Left lung (tissue), 14 donors: ENCODE measurements at places on chromosomes 5 and 9.

DNA sequence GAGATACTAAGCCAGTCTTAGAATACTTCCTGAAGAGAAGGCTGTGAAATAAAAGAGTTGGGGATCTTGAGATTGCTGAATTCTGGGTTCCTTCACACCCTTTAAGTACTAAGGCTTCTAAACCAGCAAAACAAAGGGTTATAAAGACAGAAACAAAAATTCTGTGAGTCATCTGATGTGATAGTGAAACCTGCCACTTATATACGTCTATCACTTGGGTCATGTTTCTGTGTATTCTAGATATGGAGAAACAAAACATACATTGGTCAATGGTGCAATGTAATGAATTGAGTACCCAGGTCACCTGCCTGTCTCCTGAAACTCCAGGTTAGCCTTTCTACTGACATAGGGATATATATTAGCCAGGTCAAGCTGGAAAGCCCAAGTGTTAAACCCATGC, 319.3 kb upstream of the GRAMD2B start:
- DNase-seq = no peak

DNA sequence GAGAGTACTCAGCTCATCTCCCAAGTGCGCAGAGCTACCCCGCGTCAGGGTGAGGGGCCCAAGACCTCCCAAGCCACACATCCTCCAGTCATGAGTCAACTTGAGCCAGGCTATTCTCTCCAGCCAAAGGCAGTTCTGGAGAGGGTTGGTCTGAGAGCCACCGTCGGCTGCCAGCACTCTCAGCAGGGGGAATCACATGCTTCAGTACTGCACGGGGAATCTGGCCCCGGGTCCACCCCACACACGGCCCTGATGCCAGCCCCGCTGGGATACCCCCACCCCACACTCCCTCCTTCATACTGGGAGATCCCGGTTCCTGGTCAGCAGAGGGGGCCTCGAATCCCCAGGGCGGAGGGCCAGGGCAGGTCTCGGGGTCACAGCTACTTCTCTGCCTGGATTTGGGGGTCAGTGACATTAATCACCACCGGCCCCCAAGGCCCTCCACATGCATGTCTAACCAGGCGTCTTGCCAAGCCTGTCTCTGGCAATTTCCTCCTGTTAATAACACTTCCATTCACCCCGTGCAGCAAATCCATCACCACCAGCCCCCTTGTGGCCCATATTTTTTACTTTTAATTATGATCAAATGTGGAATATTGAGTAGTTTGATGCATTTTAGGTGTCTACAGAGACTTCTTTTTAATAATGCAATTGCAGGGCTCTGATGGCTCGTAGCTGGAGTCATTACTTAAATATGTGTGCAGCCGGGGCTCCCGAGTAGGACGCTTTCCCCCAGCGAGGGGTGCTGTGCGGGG, 102.9 kb upstream of the PPP1R26 start:
- DNase-seq = peak; percentile 75

GRCh38 chr9:128099231-128099931, 28.1 kb downstream of the PTGES2 start:
- DNase-seq = no peak

GRCh38 chr5:33662722-33663427, 222.1 kb downstream of the TARS1 start:
- DNase-seq = no peak

DNA sequence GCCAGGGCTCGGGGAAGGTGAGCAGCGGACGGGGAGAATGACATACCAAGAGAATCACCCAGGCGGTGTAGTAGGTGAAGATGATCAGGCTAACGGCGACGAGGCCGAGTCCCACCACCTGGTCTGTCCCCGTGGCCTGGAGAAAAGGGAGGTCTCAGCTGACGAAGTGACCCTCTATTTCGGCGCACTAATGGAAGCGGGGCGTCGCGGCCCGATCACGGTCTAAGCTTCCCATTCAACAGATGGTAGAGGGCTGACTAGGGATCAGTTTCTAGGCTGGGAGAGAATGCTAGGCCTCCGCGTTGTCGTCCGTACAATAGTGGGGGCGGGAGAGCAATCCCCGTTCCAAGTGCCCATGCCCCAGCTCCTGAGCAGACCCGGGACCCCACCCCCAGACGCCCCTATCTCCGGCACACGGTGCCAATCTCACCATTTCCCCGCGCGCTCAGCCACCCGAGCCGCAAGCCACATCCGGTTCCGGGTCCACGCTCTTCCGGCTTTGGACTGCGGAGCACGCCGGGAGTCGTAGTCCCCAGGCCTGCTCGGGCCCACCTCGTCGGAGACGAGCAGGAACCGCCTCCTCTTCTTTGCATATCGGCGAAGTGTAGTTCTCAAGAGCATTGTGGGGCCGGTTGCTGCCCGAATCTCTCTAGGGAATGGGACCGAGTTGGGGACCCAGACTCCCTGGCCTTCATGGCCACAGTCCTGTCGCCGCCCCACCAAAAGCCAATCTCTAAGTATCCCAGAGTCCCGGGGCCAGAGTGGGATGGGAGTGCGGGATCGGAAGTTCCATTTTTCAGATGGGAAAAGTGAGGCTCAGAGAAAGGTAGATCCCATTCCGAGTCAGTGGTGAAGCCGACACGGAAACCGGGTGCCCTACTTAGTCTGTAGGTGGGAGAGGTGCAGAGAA, at the start of gene DPM2:
Gene DPM2, minus strand, starts transcription at position 467 of the 910 bp plus-strand sequence. Its CDS starts 34 bp downstream, at position 433.
- peak; percentile 93 for DNase-seq
